ENCODE measurements at places on chromosomes 3 and 15.

- DNase-seq = no peak
Observed at GRCh38 chr3:134638385-134639030, 12.3 kb downstream of the KY start.

GRCh38 chr15:72564091-72564490 lies 90.0 kb downstream of the ARIH1 start:
- DNase-seq = no peak

GRCh38 chr15:33068511-33068990 lies 126.0 kb downstream of the FMN1 start:
- DNase-seq = no peak

- DNase-seq = no peak
Observed at GRCh38 chr3:64304828-64305410, 79.7 kb upstream of the PRICKLE2 start.

GRCh38 chr3:14913071-14913925 lies 34.1 kb upstream of the NR2C2 start:
- DNase-seq = no peak

GRCh38 chr3:139325551-139325950 lies 18.3 kb upstream of the MRPS22 start:
- DNase-seq = no peak

DNA sequence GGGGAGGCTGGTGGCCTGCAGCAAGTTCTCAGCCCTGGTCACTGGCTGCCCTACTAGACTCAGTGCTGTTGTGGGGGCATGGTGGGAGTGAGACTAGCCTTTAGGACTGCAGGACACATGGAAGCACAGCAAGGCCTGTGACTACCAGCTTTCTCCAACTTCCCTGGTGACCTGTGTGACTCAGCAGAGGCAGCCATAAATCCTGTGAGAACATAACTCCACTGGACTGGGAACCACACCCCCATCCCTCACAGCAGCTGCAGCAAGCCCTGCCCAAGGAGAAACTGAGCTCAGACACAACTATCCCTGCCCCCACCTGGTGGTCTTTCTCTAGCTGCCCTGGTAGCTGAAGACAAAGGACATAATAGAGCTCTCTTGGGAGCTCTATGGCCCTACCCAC lies 111.3 kb downstream of the DCLK3 start:
- no peak for DNase-seq

DNA sequence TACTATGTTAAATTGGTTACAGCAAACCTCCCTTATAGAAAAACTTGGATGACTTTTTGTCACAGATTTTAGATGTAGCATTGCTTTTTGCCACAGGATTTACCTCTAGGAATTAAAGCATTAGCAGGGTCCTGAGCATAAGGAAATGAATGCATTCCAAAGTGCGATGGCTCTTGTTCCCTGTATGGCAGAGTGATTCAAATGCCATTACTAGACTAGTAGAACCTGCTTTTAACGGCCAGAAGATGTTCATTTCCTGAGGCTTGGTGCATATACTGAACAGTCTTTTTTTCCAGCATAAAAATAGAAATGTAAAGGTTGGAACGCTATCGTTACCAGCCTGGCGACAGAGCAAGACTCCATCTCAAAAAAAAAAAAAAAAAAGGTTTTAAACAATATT lies 59.4 kb downstream of the WNT5A start:
- DNase-seq = no peak

DNA sequence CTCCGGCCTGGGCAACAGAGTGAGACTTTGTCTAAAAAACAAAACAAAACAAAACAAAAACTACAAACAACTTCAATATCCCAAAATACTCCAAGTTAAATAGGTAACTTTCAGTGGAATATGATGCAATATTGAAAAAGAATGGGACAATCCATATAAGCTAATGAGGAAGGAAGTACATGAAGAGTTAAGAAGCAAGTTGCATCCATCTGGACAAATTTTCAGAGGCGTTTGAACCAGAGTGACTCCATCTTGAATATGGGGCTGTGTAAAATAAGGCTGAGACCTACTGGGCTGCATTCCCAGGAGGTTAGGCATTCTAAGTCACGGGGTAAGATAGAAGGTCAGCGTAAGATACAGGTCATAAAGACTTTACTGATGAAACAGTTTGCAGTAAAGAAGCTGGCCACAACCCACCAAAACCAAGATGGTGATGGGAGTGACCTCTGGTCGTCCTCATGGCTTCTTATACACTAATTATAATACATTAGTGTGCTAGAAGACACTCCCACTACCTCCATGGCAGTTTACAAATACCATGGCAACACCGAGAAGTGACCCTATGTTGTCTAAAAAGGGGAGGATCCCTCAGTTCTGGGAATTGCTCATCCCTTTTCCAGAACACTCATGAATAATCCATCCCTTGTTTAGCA lies 58.1 kb upstream of the LCTL start:
- no peak for DNase-seq

DNA sequence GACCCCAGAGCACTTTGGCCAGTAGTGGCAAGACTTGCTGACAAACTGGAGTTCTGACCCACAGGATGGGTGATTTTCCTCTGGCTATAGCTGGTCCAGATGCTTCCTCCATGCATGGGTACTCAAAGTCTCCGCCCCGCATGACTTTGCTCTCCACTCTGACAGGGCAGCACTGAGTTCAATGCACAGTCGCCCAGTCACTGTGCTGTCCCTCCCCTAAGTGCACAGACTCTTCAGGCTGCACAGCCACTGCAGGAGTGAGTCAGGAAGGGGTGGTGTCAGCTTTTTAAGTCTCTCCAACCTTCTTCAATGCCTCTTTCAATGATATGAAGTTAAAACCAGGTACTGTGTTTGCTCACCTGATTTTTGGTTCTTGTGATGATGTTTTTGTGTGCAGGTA lies 17.8 kb downstream of the TEX9 start:
- no peak for DNase-seq

GRCh38 chr3:24472358-24472757 lies 22.3 kb downstream of the THRB start:
- no peak for DNase-seq

- DNase-seq = no peak
Observed at GRCh38 chr3:183664913-183665381, 29.5 kb downstream of the KLHL24 start.

- DNase-seq = no peak
Observed at GRCh38 chr3:187855131-187855530, 109.9 kb upstream of the BCL6 start.

DNA sequence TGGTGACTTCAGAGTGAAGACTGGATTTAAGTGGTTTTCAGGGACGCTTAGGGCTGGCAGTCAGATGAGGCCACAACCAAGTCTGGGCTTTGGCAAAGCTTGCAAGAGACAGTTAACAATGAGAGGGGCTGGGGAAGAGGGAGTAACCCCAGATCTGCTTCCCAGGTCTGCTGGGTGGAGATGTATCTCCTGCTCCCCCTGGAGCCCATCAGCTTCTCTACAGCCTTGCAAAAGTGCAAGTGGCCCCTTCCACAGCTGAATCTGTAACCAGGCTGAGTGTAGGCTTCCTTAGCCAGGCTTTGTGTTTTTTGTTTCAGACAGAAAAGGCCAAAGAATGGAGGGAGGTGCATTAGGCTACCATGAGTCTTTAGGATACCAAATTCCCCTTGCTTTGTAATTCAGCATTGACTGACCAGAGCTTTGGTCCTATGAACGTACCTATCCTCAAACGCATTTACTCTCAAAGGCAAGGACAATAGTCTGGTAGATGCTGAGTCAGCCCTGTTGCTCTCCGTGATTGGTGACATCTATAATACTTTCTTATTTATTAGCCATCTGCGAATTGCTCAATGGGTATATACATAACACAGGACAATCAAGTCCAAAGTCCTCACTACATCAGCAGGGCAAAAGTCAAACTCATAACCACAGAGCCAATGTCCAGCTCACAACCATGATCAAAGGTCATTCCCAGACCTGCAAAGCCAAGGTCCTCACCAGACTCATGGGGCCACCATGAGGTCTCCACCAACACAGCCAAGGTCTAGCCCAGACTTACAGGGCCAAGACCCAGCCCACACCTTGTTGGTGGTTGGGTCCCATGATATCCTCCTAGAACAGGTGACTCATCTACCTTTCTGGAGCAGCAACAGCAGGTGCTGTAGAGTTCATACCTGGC lies 17.1 kb downstream of the CCDC13 start:
- DNase-seq = no peak

GRCh38 chr3:17623464-17623863 lies 119.0 kb downstream of the TBC1D5 start:
- no peak for DNase-seq

DNA sequence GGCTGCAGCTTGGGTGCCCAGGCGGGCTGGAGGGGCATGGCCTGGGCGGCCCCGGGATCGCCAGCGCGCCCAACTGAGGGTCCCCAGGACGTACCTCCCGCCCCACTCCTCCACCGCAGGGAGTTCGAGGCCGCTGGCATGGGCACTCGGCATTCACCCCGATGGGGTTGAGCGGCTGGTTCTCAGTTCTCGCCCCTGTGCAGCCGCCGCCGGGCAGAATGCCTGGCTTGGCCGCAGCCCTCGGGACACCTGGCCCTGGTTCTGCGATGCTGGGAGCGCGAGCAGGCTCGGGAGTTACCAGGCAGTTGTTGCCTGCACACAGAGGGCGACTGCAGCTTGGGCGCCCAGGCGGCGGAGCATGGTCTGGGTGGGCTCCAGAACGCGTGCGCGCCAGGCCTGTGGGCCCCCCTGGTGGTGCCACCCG lies 121.4 kb downstream of the LMLN start:
- DNase-seq = no peak

- no peak for DNase-seq
Observed at GRCh38 chr3:49238274-49239127, 38.5 kb downstream of the C3orf62 start.

- no peak for DNase-seq
Observed at GRCh38 chr15:38559131-38559530, 5.5 kb downstream of the RASGRP1 start.

DNA sequence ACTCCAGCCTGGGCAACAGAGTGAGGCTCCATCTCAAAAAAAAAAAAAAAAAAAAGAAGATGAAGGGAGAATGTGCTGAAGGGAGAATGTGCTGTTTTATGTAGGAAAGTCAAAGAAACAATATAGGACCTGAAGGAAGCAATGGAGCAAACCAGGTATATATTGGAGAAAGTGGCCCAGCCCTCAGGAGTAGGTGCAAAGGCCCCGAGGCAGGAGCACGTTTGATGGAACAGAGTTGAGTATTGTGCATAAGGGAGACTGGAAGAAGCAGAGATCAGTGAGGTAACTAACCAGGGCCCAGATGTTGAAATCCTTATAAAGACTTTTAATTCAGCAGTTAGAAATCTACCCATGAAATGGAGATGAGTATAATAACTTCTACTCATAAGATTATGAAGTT lies 79.6 kb downstream of the MAP2K5 start:
- DNase-seq = no peak

DNA sequence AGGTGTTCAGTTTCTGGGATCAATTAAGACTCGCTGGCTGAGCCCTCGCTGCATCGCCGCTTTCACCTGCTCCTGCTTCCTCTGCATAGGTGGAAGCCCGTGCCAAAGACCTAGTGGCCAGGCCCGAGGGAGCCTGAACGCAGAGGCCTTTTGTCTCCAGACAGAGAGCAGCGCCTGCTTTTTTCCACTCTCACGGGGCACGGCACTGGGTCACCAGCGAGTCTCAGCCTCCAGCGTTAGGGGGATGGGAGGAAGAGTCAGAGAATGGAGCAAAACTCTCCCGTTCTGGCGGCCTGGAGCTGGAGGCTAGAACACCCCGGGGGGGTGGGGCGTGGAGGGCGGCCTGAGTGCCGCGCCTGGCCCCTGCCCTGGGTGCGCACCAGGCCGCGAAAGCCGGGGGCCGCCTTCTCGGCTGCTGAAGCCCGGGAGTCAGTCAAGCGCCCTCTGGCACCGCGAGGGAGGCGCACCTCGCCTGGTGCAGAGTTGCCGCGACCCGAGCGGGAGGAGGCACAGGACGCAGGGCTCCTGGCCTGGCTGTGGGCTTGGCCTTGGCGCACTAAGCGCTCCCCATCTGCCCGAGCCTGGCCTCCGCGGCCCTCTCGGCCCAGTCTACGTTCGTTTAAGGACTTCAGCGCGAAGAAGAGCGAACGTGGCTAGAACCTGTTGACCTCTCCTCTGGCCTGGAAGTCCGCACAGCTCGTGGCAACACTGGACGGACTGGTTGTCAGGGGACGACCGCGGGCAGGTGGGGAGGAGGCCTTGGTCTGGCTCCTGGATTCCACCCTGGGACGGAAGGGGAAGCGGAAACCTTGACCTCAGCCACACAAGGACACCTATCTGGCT lies 21.5 kb downstream of the NR2F2 start:
- DNase-seq = no peak

- DNase-seq = no peak
Observed at GRCh38 chr15:67175643-67176071, 78.8 kb downstream of the AAGAB start.

All from esophagus squamous epithelium (tissue), 5 donors.